ENCODE measurements at places on chromosomes 16 and 17.

GRCh38 chr17:49717371-49717861, 9.7 kb upstream of the SLC35B1 start:
- peak; percentile 83 for DNase-seq

DNA sequence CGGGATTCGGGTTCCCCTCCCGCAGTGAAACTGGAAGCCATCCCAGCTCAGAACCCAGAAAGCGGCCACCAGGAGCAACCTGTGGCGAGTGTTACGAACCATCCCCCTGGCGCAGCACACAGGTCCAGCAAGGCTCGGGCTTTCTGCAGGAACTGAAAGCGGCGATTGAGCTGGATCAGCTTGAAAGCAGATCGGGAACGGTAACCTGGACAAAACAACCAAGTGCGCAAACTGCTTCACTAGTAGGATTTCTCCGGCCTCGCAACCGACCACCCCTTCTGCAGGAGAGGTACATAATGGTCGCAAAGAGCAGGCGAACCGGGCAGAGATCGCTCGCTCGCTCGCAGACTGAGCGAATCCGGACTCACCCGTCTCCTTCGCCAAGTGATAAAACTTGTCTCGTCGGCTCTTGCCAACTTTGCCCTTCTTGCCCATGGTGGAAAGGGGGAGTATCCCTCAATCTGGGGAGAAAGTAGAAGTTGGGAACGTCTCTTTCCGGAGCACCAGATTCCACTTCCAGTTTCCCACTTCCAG, 696 bp upstream of the PSMC5 start:
- DNase-seq, result peak; percentile 45

GRCh38 chr16:27993587-27993986, 69.9 kb downstream of the GSG1L start:
- no peak for DNase-seq

GRCh38 chr17:51736356-51736755, 422.2 kb downstream of the CA10 start:
- DNase-seq, result no peak

DNA sequence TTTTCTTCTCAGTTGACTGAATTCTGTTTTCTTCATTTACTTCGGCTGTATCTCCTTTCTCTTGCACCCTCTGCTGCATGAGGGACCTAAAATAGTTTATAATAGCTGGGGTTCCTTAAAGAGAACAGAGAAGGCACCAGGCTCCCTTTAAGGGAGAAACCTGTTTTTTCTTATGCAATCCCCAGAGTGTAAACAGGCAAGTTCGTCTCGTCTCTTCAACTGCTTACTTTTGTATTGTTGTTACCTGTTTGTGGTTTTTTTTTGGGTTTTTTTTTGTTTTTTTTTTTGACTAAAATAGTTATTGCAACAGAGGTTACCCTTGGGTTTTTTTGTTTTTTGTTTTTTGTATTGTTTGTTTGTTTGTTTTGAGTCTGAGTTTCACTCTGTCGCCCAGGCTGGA, 3.7 kb upstream of the LDHD start:
- DNase-seq, result no peak

GRCh38 chr17:33377837-33378595, 84.9 kb upstream of the ASIC2 start:
- peak; percentile 1 for DNase-seq

- no peak for DNase-seq
These were observed 258.7 kb downstream of the MRTFB start for GRCh38 chr16:14329727-14330350.

DNA sequence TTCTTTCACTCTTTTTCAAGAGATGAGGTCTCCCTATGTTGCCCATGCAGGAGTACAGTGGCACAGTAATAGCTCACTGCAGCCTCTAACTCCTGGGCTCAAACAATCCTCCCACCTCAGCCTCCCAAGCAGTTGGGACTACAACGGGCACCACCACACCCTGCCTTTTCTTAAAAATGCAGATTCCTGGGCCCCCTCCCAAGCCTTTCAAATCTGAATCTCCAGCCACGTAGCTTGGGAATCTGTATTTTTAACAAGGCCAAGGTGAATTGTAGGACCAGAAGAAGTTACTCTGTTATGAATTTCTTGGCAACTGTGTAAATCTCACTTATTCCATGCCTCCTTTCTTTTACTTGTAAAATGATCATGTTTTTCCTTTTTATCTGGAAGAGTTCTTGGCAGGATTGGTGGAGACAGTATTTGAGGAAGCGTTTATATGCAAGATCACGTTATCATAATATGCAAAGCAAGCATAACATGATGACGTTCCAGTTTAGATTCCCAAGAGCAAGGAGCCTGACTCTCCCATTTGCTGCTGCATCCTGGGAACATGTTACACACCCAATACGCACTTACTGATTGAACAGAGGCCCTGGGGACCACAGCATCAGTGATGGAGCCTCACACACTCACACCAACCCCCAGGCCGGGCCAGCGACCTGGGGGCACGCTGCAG, 44.5 kb downstream of the LITAF start:
- no peak for DNase-seq

GRCh38 chr16:8182761-8183160, 407.6 kb downstream of the TMEM114 start:
- DNase-seq, result no peak

- peak; percentile 68 for DNase-seq
These were observed 12.1 kb downstream of the HSD3B7 start for GRCh38 chr16:30996985-30997724.

GRCh38 chr17:39678340-39679116, 9.3 kb downstream of the PGAP3 start:
- no peak for DNase-seq

DNA sequence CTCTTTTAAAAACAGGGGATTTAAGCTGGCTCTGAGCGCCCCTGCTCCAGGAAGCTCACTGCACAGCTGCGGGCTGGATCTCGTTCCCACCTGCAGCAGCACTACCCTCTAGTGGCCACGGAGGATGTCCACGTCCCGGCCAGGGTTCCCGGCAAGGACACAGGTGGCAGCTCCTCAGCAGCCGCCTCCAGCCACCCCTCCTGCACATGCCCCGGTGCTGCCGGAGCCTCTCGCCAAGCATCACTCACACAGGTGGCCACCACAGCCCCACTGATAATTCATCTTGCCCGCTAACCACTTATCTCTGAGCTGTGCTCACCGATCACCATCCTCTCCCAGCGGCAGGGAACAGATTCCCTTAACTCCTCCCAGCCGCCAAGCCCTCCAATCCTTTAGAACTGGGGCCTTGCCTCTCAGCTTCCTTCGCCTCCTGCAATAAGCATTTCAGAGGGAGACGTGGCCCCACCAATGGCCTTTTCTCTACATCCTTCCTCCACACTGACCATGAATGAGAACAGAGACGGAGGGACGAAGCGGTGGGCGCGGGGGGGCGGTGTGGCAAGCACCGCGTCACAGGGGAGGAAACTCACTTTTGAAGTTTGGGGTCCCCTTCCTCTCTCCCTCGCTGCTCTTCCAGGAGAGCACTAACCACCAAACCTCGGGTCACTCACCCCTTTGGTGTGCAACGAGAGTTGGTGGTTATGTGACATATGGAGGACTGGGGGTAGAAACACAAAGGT, 222.1 kb downstream of the RBFOX3 start:
- DNase-seq, result peak; percentile 37

- peak; percentile 17 for DNase-seq
These were observed 167.1 kb downstream of the HAPSTR1 start for GRCh38 chr16:9258423-9259051.

- no peak for DNase-seq
These were observed 18.5 kb downstream of the SEC14L5 start for GRCh38 chr16:4976611-4977145.

DNA sequence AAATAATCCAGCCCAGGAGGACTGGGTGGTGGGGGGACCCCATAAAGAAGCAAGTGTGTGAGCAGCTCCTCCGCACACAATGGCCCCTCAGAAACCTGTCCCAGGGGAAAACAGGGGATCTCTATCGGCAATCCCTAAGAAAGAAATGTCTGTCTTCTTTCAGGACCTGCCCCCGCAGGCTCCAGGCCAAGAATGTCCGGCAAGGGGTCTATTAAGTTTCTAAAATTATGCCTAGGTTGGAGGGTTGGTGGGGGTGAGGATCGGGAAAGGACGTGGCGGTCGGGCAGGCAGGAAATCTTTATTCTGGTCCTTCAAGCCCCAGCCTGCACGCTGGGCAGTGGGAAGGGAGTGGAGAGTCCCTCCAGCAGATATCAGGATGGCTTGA, 23.4 kb upstream of the LITAF start:
- no peak for DNase-seq

GRCh38 chr17:62735044-62735651, 73.0 kb downstream of the MARCHF10 start:
- DNase-seq, result no peak

GRCh38 chr16:79069121-79069520, 531.4 kb downstream of the MAF start:
- no peak for DNase-seq

DNA sequence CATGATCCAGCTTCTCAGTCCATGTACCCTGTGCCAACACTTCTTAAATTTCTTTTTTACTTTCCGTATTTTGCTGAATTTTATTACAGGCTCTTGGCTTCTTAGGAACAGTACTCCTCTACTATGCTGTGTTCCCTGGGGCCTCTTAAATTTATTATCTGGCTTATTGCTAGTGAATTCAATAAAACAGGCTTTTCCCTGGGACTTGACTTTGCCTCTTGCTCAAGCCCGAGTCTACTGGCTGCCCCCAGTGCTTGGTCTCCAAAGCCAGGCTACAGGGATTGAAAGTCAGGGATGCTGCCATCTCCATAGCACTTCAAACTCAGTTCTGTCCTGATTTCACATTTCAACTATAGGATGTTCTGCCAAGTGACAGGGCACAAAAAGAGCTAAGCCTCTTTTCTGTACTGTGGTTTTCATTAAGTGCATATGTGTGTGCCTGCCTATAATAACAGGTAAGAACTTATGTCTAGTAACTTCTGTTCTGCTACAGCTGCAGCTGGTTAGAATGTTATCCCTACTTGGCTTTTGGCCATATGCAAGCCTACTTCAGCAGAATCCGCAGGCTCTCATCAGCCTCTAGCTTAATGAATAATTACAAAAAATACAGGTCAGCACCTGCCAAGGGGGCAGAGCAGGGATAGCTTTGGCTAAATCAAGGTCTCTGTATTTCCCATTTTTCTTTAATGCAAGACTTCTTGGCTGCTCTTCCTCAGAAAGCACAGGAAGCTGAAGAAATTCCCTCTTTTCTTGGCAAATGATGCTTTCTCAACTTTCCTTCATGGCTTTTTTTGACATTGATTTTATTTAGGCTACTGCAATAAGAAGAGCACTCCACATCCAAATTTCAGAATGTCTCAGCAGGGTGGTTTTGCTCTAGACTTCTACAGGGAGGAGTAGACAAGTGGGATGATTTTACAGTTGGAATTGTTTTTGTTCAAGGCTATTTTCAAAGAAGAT, 8.2 kb downstream of the FAM20A start:
- no peak for DNase-seq

- DNase-seq, result peak; percentile 54
These were observed 66.8 kb downstream of the XYLT1 start for GRCh38 chr16:17403859-17404545.

DNA sequence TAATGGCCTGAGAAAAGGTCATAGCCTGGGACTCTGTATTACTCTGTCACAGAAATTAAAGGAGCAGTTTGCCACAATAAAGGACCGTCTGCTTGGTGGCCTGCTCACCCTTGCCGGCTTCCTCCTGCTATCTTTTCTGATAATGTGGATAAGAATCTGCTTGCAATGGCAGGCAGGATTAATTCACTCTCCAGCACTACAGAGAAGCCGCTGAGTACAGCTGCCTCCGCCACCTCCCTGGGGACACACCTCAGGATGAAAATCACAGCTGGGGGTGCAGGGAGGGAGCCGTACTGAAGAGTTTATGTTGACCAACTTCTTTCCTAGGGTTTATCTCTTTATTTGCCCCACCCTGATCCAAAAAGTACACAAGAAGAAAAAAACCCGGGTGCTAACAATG, 245.9 kb upstream of the RPL38 start:
- no peak for DNase-seq

- DNase-seq, result no peak
These were observed 20.4 kb downstream of the GPR139 start for GRCh38 chr16:20053336-20053735.

- DNase-seq, result peak; percentile 44
These were observed 5.9 kb downstream of the BAIAP2 start for GRCh38 chr17:81040791-81041337.
